ENCODE measurements at places on chromosomes 1 and 21.

DNA sequence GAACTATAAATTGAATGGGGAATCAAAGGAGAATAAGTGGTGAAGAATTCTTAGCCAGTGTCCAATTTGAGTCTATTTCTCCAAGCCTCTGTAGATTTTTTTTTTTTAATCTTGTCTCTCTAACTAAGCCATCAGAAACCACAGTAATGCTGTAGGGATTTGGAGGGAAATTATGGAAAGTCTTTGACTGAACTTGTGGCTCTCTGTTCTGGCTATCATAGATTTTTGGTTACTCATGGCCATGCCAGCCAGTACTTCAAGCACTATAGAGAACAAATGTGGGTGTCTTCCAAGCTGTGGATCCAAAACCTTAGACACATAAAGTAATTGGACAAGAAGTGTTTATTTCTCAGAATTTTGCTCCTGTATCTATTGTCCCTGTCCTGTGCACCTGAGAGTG lies 147.9 kb downstream of the LRRC40 start:
- DNase-seq = no peak

GRCh38 chr1:24465638-24466037 lies 37.0 kb upstream of the RCAN3 start:
- no peak for DNase-seq

DNA sequence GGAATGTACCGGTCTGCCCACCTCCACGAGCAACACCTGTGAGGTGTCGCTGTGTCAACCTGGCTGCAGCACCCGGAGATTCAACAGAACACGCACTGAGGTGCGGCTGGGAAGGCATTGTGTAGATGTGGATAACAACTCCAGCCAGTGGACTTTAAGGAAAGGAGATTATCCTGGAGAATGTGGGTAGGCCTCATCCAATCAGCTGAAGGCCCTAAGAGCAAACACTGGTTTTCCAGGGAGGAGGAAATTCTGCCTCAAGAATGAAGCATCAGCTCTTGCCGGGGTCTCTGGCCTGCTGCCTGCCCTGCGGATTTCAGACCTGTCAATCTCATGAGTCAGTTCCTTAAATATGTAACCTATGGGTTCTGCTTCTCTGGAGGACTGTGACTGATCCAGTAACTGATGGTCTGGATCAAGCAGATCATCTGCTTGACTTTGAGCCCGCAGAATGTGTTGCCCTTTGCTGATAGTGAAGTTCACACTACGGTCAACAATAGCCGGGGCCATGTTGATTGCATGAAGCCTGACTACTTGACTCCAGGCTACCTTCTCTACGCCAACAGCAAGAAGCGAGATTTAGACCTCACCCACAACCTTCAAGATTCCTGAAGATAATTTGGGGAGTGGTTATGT lies 15.9 kb upstream of the PRDM15 start:
- no peak for DNase-seq

DNA sequence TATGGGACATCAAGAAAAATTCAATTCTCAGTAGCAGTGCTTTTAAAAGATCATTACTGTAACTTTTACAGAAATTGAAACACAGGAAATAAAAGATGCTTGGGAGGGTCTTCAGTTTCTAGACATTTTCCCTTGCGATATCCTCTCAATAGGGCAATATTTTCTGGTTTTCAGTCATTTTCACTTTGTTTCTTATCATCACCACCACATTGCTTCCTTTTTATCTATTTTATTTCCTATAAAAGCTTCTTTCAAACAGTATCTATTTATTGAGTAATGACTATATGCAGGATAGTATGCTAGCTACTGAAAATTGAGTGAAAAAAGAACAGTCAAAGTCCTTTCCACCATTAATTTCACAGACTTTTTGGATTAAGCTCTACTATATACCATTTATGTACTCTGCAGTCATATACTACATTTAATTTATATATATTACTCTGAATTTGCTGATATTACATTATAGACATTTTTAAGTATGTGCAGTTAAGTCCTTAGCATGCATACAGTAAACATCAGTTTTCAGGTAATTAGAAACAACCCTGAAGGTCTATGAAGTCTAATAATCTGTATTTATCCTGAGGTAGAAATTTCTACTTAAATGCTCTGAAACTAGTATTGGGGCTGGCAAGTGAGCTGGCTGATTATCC lies 18.7 kb downstream of the TRMT1L start:
- no peak for DNase-seq

DNA sequence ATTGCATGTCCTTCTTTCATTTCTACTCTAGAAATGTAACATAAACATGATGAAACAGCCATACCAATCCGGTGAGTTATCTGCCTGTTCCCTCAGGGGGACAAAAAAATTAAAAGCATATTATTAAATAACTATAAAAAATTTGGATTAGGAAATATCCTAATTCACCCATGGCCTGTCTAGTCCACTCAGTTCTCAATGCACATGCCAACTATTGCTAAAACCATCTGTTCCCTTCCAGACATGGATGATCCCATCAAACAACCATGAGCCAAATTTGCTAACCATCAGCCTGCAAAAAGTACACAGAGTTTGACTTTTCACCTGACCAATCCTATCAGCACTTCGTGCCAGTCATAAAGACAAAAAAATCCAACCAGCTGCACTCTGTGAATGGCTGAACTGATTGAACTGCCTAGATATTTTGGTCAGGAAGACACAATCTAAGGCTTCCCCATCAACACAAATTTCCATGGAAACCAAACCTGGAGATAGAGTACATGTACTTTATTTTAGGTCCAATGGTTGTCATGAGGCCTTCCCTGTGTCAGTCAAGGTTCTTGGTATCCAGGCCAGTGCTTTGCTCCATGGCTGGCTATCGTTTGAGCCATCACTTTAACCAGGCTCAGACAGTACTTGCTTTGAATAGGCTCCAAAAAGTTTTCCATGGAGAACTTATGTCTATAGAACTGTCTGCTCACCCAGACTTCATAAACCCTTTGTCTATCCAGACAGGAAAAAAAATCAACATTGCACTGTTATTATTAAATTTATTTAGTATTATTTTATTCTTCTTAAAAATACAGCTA lies 570.8 kb downstream of the LTN1 start:
- no peak for DNase-seq

DNA sequence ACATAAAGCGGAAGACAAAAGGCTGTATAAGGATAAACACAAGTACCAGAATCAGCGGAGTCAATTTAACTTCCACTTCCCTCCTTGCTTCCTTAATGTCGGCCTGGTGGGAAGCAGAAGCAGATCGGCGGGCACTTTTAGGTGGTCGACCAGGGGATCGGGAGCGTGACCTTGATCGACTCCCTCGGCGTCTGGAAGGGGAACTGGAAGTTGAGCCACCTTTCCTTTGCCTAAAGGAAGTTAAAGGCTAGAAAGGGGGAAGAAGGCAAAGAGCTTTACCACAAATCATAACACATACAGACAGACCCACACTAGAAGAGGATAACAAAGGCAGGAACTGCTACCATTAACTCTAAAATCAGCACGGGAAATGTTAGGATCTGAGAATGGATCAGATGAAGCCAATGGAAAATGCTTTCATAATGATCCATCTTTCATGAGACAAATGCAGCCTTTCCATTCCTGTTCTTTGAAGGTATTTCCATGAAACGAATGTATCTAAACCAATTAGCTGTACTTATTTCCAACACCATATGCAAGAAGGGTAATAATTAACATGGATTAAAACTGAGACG lies 5.7 kb downstream of the LBR start:
- DNase-seq = no peak

- no peak for DNase-seq
Measured at GRCh38 chr1:202086579-202087350, 36.0 kb upstream of the GPR37L1 start.

GRCh38 chr1:55445416-55445815 lies 230.3 kb upstream of the USP24 start:
- DNase-seq = no peak

GRCh38 chr1:54490361-54491248 lies 57.4 kb upstream of the ACOT11 start:
- DNase-seq = peak; percentile 37

DNA sequence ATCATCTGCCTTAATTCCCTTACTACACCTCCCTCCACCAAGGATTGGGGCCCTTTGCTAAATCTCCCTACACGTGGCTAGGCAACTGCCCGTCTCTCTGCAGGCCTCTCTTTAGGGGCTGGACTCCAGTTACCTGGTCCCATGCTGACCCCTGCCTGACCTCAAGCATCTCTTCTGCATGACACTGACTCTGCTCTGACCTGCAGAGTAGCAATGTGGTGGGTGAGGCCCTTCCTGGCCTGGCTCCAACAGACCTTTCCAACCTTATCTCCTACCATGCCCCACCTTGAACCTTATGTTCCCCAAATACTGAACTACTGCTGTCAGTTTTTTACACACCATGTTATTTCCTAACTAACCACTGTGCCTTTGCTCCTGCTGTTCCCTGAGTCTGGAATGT lies 45.9 kb upstream of the EPS15 start:
- DNase-seq = no peak

GRCh38 chr1:156700736-156701531 lies 4.4 kb downstream of the CRABP2 start:
- no peak for DNase-seq

DNA sequence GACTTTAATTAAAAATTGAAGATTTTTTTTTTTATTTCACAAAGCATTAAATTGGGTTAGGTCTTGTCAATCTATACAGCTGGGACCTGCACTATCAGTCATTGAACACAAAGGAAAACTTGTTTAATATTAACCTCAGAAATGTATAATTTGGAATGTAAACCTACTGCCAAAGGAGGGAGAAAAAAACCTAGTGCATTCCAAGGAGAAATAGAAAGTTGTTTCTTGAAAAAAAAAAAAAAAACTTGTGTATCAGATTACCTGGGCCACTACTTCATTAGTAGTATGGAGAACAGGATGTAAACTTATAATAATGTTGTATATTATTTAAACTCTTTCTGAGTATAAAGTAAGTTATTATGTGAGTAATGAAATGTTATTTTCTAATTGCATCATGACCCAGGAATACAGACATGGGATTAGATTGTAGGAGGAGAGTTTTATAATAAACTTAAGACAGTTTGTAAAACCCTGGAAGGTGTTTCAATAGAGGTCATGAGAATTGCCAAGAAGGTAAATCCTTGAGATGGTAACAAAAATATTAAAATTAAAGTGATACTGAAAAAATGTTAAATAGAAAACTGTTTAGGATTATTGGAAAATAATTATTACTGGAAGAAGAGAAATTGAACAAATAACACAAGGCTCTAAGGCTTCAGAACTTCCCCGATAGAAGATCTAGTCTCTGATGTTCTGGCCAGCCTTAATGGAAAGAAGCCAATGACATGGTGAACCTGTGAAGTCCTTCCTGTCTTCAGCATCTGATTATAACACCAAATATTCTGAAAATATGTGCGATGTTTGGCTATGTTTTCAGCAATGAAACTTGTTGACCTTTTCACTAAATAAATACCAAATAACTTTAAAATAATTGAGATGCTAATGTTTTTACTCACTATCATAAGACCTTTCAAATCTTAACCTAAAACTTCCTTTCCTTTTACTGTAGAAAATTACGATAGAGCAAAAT lies 412.8 kb upstream of the LYPLAL1 start:
- DNase-seq = no peak

- DNase-seq = no peak
Measured at GRCh38 chr1:193700710-193701355, 514.4 kb upstream of the B3GALT2 start.

- no peak for DNase-seq
Measured at GRCh38 chr1:67534627-67535065, 104.4 kb upstream of the SERBP1 start.

- no peak for DNase-seq
Measured at GRCh38 chr1:154813300-154813816, 56.7 kb downstream of the KCNN3 start.
